ENCODE measurements at places on chromosomes 5 and 9.

GRCh38 chr9:92480291-92480771 is 2.0 kb downstream of the ASPN start:
- DNase-seq = no peak

DNA sequence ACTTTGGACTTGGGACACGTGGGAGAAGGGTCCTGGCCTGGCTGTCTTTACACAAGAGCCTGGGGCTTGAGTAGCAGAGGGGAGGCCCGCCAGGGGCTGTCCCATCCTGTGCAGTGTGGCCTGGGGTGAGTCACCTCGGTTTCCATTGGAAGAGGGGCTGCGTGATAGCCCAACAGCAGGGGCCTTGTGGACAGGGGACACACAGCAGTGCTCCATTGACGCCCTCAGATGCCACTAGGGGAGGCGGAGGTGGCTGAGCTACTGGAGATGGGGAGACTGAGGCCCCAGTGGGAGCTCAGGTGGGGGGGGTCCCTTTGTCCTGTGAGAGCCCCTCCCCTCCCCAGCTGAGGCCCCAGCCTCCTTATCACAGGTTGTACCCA is 50.0 kb upstream of the RNU6ATAC start:
- DNase-seq = no peak

DNA sequence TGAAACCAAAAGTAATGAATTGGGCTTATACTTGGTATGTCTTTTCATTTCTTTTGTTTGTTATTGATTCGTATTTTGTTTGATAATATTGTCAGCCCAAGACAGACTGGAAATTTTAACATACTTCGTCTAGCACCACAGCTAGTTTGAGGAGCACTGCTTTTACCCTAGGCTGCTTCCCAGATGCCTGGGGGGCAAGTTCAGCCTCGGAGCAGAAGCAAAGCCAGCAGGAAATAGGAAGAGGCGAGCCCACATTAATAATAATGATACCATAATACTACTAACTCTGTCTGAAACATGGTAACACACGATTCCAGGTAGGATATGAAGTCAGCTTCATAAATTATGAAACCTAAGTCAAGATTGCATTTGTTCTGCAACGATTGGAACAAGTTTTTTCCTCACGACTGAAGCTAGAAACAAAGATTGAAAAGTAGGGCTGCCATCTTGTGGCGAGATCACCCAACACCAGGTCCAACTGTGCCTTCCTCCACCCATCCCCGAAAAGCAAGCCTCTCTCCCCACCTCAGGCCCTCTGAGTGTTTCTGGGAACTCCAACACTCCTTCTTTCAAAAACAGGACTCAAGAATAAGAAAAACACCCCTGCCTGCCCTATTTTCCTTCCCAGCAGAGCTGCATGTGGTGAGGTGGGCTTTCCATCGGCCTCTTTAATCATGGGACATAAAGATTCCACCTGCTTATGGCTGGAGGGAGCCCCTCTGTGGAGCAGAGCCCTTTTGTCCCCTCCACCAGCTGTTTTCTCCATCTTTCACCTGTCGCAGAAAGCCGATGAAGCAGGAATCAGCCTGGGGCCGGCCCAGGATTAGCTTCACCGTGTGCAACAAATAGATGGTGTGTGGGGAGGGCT is 236.4 kb downstream of the CAAP1 start:
- no peak for DNase-seq

DNA sequence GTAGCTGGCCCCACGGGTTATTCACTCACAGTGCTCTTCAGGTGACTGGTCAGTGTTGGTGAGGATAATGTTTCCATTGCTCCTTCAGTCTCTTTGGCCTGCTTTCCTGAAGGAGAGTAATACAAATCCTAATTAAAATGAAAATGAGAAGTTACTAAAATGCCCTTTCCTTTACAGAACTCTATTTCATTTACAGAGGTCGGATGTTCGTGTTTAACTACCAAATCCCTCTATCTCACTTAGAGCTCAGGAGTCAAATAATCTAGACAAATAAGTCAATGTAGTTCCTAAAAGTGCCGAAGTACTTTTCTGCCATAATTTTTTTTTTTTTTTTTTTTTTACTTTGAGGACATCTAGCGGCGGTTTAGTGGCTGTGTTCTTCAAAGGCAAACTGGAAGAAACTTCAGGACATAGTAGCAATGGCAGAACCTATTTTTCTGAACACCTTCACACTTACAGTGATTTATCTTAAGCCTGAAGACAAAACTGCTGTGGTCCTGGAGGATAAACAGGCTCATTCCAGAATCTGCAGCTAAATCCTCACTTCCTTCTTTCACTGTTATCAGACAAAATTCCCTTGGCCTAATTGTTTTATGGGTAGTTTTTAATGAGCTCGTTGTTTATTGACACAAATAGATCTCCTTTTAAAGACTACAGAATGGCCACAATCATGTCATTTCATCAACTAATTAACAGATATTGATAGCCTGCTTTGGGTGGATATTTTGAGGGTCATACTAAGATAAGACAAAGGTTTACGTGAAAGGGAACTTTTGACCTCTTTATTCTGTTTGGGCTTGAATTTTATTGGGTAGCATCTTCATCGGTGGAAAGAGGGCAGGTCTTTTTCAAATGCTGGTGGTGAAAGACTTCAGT is 207.6 kb upstream of the DMRTA1 start:
- DNase-seq = no peak

DNA sequence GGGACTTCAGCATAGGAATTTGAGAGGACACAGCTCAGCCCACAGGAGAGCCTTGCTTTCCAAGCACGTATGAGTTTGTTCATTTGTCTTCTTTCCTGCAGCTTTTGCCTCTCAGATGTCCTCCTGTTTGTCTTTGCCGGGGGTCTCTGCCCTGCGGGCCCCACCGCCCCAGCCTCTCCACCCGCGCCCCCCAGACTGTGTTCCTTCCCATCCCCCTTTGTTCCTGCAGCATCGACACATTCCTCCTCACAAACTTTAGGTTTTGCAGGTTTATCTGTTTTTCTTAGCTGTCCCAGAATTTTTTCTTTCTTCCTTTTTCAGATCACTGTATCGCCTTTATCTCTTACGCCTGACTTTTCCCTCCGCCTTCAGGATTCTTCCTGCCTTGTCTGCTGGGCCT is 18.9 kb downstream of the UBE2QL1 start:
- no peak for DNase-seq

DNA sequence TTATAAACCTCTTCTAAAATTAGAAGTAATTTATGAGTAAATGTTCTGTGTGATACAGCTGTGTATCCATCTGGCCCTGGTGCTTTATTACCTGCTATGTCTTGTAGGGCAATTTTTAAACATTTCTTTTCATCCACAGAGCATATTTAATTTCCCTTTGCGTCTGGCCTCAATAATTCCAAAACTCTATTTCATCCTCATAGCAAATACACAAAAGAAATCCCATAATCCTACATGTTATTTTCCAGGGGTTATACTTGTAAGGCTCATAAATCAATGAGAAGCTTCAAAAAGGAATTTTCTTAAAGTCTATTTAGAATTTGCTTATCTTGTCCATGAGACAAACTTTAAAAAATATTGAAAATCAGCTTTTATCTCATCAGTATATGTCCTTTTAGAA is 167.0 kb downstream of the TTC39B start:
- DNase-seq = no peak

DNA sequence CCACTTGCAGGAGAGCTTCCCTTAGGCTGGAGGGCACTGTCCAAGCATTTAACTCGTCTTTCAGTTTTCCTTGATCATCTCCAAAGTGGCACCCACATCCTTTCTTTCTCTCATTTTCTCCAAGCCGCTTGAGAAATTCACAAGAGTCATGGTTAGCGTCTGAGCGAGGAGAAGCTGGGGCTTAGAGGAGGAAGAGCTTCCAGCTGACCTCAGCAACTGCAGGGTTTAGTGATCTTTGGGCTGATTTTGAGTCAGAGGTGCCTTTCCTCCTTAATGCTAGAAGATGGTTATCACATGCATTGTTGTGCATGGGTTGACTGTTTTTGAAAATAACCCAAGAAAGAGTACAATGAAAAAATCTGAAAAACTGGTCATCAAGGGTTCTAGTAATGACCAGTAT is 134.7 kb downstream of the GADD45G start:
- DNase-seq = no peak

DNA sequence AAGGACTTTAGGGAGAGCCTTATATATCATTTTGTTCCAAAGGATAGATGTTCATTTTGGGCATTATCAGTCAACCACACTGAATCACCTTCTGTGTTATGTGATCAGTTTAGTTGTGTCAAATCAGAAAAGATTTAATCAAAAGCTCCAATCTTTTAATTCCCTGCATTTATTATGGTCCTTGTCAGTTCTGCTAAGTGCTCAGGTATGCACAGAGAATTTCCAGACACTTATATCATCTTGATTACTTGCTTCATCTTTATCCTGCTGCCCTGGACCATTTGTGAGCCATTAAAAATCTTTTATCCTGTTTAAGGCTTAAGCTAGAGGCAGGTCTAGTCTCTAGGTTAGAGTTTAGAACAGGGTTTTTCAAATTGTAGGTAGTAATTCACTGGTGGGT is 179.1 kb downstream of the CWC27 start:
- DNase-seq = no peak

GRCh38 chr5:74865804-74866595 is at the start of gene FAM169A:
Gene FAM169A, minus strand, starts transcription at chr5:74866387. Its CDS starts 24,711 bp downstream, at chr5:74841676.
- DNase-seq = peak; percentile 13

DNA sequence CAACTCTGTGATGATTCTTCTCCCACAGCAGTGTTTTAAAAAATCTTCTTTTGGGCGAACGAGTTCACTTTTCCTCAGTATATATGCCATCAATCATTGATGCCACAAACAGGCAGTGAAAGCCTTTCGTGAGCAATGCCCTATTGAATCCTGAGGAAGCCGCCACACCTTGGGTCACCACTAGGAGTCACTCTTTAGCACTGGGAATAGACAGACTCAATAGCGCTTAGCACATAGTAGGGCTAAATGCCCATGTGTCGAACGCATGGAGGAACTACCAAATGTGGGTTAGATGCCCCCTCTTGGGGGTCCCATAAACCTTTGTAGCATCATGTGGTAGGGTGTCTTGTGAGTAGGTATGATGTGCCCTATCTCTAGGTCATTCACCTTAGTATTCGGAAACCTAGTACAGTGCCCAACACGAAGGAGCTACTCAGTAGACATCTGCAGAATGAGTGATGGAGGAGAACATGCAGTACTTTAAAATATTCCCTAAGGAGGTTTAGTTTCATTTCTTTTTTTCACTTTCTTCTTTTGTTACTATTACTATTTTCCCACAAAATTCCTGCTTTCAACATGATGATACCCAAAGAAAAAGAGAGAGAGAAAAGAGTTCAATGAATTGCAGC is 603.7 kb downstream of the BNC2 start:
- no peak for DNase-seq

DNA sequence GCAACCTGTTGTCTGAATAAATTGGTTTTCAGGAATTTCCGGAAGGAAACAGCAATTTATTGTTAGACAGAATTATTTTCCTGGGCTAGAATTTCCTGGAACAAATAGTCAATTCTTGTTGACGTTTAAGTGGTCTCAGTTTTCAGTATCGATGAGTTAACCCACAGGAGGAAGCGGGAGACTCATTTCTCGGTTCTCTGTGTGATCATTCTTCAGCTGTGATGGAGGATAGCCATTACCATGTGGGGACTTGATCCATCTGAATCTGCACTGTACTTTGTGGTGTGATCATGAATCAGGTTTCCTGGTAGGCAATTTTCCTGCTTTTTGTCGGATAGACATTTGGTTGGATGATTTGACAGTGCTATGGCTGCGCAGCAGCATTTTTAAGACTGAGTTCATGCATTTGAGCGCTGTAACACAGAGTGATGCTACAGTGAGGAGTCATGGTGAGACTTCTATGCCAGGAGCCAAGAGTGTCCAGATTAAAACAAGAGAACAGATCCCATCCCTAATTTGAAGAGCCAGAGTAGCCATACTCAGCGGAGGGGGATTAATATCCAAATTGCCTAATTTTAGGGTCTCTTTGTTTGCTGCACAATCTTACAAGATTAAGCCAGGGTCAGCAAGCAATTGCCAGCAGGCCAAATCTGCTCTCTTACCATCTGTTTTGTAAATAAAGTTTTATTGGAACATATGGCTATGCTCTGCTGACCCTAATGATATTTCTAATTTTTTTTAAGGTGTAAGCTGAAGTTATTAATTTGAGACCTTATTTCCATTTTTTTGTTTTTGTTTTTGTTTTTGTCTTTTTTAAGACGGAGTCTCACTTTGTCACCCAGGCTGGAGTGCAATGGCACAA is 355.9 kb downstream of the RAB3C start:
- no peak for DNase-seq

Measured in stimulated activated CD8-positive, alpha-beta memory T cell treated with anti-CD3 and anti-CD28 coated beads, Interleukin-7, amount 100 ng/mL, for 1 hour (primary cell).